Brain microvascular endothelial cell (primary cell): ENCODE measurements at places on chromosomes 6 and 20.

DNA sequence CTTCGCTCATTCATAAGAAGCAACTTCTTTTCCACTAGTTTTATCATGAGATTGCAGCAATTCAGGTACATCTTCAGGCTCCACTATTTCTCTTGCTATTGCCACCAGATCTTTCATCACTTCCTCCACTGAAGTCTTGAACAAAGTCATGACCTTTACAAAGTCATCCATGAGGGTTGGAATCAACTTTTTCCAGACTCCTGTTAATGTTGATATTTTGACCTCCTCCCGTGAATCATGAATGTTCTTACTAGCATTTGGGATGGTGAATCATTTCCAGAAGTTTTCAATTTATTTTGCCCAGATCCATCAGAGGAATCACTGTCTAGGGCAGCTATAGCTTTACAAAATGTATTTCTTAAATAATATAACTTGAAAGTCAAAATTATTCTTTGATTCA lies 1.5 kb downstream of the CENPQ start:
- no peak for DNase-seq

DNA sequence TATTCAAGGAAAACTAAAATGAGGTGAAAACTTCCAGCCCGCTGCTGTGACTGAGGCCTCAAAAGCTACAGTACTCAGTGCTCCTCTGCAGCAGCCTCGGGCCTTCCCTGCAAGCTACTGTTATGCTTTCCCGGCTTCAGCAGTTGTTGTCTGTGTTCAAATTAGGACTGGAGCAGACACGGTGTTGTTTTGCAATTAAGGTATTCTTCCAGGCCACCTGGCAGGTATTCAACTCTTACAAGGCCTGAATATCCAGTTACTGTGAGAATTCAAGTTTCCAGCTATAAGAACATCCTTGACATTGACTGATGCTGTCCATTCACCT lies 10.7 kb downstream of the TXNDC5 start:
- DNase-seq = no peak

- no peak for DNase-seq
Measured at GRCh38 chr6:75170691-75171560, 34.9 kb downstream of the COL12A1 start.

GRCh38 chr20:4893709-4894108 lies 107.6 kb downstream of the SLC23A2 start:
- DNase-seq = no peak

- DNase-seq = peak; percentile 7
Measured at GRCh38 chr6:157227202-157228166, 95.8 kb downstream of the TMEM242 start.

GRCh38 chr6:138250053-138250452 lies 31.8 kb upstream of the PBOV1 start:
- DNase-seq = no peak

- DNase-seq = no peak
Measured at GRCh38 chr6:148758492-148758891, 11.7 kb downstream of the UST start.

DNA sequence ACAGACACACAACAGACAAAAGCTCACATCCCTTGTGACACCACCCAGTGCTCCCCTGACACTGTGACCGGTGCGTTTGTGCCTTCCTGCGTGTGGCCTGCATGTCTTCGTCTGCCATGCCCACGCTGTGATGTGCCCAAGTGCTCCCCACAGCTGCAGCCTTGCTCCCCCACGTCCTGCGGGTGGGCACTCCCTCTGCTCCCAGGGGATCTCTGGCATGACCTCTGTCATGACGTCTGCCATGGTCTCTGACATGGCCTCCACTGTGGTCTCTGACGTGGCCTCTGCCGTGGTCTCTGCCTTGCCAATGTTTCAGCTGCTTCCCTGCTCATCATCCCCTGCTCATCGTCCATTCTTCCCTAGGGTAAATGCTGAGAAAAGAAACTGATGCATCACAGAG lies 200.9 kb downstream of the DLL1 start:
- no peak for DNase-seq

GRCh38 chr20:45355209-45356084 lies 7.2 kb upstream of the SDC4 start:
- peak; percentile 64 for DNase-seq

DNA sequence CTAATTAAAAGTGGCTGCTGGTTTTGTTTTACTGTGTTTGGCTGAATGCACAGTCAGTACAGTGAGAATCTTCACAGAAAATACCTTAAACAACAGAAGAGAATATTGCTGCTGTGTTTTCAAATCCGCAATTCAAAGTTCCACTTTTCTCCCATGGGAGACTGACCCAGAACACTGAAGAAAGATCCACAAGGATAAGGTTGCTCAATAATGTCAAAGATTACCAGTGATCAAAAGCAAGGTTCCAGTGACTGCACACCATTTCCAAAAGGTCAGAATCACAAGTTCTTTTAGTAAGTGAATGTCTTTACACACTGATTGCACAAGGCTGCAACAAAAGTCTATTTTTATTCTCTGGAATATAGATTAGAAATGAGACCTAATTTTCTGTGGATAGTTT lies 82.3 kb downstream of the EPHA7 start:
- DNase-seq = no peak

DNA sequence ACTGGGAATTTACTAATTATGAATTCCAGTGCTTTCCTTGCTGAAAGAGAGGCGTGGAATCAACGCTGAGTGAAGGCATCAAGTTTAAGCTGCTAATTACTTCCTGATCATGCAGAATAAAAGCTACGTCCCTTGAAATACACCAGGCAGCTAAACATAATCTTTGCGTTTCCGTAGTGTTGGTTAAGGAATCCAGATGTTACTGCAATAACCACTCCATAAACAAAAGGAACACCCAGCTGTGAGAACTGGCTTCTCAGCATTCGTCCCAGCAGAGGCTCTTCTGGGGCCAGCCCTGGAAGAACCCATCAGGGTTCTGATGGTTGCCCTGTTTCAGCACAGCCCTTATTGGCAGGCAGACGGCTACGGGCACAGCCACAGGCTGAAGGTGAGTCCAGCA lies 111.4 kb downstream of the CDH26 start:
- DNase-seq = no peak

DNA sequence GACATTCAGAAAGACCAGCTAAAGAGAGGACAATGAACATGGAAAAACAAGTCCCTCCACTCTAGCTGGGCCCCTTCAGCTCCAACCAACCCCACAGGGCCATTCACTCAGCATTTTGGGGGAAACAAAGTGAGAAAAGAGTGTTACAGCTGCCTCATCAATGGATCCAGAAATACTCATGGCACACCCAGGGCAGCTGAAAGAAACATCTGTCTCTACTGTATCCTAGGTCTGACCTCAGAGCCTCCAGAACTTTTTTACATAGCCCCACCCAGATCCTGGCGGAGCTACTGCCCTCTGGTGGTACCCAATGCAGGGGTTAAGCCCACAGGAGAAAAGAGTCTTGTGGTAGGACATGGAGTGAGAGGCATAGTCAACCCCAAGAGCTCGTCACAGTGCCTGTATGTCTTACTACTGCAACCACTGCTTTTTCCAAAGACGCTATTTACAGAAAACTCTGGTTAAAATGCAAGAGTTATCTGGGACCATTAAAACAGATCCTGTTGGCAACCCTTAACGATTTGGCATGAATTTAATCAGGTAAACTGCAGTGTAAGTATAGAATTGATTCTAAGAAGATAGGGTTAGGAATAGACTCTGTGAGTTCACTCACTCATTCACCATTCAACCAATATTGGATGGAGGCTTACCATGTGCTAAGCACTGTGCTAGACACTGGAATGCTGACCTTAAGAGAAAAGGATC lies 37.4 kb upstream of the FAM83C start:
- no peak for DNase-seq

- DNase-seq = no peak
Measured at GRCh38 chr20:35544436-35544835, 2.6 kb downstream of the ERGIC3 start.

DNA sequence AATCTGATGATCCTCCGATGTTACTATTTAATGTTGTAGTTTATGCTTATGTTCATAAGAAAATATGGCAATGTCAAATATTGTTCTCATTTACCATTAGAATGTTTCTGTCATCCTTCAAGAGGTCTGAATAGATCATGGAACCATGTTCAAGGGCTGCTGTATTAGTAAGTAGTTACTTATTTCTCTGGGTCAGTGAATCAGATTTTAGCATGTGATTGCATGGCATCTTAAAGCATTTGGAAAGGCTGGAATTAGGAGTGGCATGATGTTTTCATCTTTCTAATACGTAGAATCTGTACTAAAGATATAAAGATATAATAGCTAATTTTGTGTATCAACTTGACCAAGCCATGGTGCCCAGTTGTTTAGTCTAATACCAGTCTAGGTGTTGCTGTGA lies 40.5 kb upstream of the NKX2-4 start:
- no peak for DNase-seq

DNA sequence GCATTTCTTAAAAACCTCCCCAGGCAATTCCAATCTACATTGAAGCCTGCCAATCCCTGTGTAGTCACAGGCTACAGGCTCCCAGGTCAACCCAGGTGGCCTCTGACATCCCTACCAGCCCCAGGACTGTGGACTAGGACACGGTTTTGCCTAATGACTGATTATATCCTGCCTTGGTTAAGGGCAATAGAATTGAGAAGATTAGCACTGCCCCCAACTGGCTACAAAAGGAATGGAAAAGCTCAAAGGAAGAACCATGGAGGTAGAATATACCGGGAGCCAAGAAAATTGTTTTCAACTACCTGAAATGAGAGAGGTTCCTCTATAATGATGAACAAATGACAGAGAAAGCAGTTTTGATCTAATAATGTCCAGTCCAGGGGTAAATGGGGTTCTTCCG lies 421.1 kb upstream of the AGPAT4 start:
- DNase-seq = peak; percentile 34

- no peak for DNase-seq
Measured at GRCh38 chr6:74557236-74557635, 648.6 kb downstream of the COL12A1 start.

GRCh38 chr6:145729887-145730286 lies 5.4 kb downstream of the EPM2A start:
- no peak for DNase-seq

DNA sequence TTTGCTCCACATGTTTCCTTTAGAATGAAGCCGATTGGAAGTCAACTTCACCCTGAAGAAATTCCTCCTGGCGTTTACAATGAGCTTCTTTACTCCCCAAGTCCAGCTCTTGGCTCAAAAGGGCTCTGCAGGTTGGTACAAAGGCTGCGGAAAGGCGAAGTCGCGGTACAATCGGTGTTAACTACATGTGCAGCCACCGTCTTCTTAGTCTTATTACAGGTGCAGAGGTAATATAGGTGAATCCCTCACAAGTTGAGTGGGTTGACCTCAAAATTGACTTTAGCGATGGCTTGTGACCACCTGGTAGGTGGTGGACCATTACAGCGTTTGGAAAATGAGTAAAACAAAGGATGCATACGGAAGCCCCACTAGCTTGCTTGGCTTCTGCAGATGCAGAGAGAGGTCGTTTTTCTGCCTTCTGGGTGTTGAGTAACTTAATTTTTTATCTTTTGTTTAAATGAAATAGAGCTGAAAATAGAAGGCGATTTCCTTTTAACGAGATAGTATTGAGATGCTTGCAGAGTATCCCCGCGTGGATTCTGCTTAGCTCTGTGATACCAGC lies 98.0 kb downstream of the TRIM27 start:
- no peak for DNase-seq

DNA sequence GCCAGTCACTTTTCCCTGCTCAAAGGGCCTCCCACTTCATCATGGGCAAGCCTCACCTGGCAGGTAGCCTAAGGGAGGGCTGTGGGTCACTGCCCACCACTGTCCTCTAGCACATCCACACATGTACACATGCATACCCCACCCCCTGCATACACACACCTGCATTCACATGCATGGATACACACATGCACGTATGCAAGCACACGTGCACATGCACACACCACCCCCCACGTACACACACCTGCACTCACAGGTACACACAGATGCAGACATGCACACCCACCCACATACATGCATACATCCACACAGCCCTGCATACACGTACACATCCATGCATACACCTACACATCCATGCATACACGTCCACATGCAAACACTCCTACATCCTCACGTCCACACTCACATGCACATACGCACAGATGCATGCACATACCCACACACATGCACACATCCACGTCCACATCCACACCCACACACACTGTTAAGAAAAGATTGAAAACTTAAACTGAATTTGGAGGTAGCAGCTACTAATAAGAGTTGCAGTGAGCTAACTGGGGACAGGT lies 14.0 kb upstream of the EXOC2 start:
- no peak for DNase-seq

GRCh38 chr20:25252230-25252651 lies 4.4 kb downstream of the PYGB start:
- DNase-seq = no peak

GRCh38 chr20:23132293-23132929 lies 46.3 kb upstream of the CD93 start:
- no peak for DNase-seq

DNA sequence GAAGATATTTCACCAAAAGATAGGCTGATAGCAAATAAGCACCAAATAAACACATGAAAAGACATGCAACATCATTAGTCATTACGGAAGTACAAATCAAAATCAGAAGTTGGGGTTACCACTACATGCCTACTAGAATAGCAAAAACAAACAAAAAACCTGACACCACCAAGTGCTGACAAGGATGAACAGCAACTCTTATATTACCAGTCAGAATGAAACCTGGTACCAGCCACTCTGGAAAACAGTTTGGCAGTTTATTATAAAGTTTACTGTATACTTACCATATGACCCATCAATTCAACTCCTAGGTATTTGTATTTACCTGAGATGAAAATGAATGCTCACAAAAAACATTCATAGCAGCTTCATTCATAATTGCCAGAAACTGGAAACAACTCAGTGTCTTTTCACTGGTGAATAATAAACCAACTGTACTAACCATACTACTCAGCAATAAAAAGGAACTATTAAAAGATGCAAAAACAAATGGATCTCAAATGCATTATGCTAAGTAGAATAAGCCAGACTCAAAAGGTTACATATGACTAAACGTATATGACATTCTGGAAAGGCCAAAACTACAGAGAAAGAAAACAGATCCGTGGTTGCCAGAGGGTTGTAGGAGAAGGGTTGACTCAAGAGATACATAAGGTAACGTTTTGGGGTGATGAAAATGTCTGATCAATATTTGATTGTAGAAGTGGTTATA lies 33.0 kb downstream of the NUP153 start:
- DNase-seq = no peak

DNA sequence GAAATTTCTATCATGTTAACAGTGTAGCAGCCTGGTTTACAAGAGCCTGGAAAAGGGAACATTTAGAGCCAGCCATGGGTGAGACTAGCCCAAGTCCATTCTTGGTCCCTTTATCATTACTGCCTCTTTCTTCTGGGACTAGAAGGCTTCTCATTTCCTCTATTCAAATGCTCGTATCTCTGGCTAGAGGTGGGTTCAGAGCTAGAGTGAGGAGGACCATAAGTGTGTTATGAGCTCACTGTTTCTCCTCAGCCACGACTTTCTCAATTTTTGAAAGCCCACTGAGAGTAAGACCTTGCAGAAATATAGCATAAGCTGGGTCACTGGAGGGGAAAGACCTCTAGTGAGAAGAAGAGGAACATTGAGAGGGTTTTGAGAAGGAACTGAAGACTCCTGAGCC lies 100.0 kb downstream of the SOBP start:
- DNase-seq = no peak

GRCh38 chr6:25874118-25874517 lies at the start of gene SLC17A3:
Gene SLC17A3 (minus strand): TSS chr6:25874243. CDS start chr6:25868387, 5,856 bp downstream.
- DNase-seq = no peak
